ENCODE measurements at places on chromosomes 3 and 15.

GRCh38 chr15:80159811-80160569 is 7.2 kb downstream of the FAH start:
- H3K36me3 ChIP-seq: peaks cover 32% of the 10 kb centered on the region
- H3K4me3 ChIP-seq: no peak overlapping the region
- H3K27ac ChIP-seq: peak overlapping the region; percentile 54

- H3K27ac ChIP-seq: peak overlapping the region; percentile 82
- H3K4me1 ChIP-seq: peaks cover 20% of the 10 kb centered on the region
- peak; percentile 97 for DNase-seq
- H3K27me3 ChIP-seq: no peaks in the 10 kb centered on the region
Observed at GRCh38 chr15:45162771-45163507, 24.8 kb downstream of the SHF start.

DNA sequence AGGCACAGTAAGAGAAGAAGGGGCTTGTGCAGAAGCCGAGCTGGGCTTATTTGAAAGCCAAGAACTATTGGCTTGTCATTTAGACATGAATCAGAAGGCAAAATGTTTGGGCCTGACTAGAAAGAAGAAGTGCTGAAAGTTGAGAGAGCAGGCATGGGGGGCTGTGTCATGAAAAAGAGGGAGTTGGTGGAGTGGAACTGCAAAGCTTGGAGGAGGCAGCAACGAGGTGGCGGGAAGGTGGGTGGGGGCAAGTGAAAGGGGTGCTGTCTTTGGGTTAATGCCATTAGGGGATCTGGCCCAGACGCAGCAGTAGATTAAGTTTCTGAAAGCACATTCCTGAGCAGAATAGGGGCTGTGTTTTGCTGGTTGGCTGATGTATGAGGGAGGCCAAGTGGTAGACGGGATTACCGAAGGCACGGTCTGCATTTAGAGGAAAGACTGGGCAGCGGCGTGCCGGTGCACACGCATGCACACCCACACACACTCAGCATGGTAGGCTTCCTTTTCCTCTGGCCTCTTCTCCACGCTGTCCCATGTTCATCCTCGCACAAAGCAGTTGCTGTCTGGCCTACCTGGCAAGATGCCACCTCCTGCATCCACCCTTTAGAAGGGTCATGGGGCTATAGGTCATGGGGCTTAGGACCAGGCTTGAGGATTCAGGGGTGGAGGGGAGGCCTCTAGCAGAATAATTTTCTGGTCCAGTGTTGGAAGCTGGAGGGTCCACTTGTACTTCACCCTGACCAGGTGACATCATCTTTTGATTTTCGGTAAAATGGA is 43.0 kb downstream of the BOC start:
- no peaks in the 10 kb centered on the region for H3K36me3 ChIP-seq
- no peak overlapping the region for H3K4me3 ChIP-seq
- no peaks in the 10 kb centered on the region for H3K27me3 ChIP-seq
- no peak overlapping the region for H3K27ac ChIP-seq
- H3K4me1 ChIP-seq: no peaks in the 10 kb centered on the region

GRCh38 chr3:89851974-89852621 is 744.7 kb downstream of the EPHA3 start:
- H3K27me3 ChIP-seq: peaks cover 3% of the 10 kb centered on the region
- no peaks in the 10 kb centered on the region for H3K4me1 ChIP-seq
- H3K36me3 ChIP-seq: no peaks in the 10 kb centered on the region
- no peak overlapping the region for H3K27ac ChIP-seq
- no peak for DNase-seq

DNA sequence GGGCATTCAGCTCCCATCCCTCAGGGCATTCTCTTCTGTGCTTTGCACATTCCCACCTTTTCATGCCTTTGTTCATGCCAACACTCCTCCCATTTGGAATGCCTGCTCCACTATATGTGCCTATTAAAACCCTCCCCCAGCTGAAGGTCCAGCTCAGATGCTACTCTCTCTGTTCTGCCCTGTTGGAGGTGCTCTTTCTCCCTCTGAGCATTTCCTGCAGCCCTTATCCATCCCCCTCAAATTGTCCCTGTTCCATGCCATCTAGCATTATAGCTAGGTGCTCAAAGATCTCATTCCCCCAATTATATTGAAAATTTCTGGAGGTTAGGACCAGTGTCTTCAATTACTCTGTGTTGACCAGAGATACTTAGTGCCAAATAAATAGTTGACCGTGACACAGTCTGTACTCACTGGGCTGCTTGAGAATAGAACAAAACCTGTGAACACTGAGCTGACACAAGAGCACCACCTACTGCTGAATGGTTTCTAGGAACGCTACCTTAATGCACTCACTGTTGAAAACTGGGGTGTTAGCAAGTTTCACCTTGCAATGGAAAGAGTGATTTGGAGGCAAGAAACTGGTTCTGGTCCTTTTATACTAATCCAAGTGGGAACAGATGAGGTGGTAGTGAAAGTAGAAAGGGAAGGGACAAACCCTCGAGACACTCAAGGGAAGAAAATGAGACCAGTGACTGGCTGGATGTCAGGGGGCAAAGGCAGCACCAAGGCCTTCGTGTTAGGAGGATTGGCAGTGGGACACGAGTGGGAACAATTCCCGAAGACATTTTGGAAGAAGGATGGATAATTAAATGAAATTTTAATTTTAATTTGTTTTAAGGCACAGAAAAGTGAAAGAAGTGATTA is 289.8 kb upstream of the ROPN1 start:
- no peak overlapping the region for H3K4me3 ChIP-seq
- H3K27ac ChIP-seq: no peak overlapping the region
- peaks cover 3% of the 10 kb centered on the region for H3K27me3 ChIP-seq
- no peaks in the 10 kb centered on the region for H3K36me3 ChIP-seq
- DNase-seq: no peak

DNA sequence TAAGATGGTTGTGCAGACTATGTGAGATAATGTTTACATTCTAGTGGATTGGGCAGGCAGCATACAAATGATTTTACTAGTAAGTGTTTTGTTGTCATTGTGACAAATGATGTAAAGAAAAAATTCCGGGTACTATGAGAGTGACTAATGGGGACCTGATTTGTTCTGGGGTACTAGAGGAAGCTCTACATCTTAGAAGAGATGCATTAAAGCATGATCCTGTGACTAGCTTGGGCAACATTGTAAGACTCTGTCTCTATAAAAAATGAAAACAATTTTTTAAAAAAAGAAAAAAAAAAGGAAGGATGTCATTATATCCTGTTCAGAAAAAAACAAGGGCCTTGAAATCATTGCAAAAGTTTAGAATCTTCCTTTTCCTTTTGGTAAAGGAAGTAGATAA is 58.1 kb upstream of the MYRIP start:
- H3K27ac ChIP-seq: no peak overlapping the region
- H3K36me3 ChIP-seq: no peaks in the 10 kb centered on the region
- no peaks in the 10 kb centered on the region for H3K4me1 ChIP-seq
- no peaks in the 10 kb centered on the region for H3K27me3 ChIP-seq

GRCh38 chr3:191280882-191281281 is 48.3 kb upstream of the CCDC50 start:
- H3K27ac ChIP-seq: no peak overlapping the region
- H3K36me3 ChIP-seq: no peaks in the 10 kb centered on the region
- DNase-seq: no peak
- no peak overlapping the region for H3K4me3 ChIP-seq
- H3K4me1 ChIP-seq: no peaks in the 10 kb centered on the region

DNA sequence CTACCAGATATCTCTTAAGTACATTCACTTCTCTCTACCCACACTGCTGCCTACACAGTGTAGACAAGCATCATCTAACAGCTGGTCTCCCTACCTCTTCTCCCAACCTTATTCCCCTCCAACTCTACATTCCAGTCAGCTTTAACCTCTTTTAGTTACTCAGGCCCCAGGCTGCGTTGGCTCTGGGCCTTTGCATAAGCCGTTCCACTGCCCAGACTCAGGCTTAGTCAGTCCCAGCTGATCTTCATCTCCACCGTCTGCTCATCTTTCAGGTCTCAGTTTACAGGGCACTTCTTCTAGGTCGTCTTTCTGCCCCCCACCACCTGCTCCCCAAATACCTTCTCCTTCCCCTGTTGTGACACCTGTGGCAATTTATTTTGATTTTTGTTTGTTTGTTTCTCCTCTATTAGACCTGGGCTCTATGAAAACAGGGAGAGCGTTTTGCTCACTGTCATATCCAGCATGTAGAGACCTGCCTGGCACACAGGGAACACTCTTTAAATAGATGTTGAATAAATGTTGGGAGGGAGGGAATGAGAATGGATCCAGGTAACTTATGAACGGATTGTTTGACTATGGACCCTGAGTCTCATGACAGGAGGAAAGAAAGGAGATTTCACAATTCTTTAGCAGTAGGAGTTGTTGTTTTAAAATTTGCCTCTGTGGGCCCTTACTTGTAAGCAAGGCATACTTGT is 11.1 kb downstream of the SLC27A2 start:
- H3K4me1 ChIP-seq: peaks cover 9% of the 10 kb centered on the region
- H3K27ac ChIP-seq: peak overlapping the region; percentile 13
- H3K4me3 ChIP-seq: no peak overlapping the region
- no peaks in the 10 kb centered on the region for H3K36me3 ChIP-seq

- no peak for DNase-seq
- no peak overlapping the region for H3K4me3 ChIP-seq
- peaks cover 24% of the 10 kb centered on the region for H3K36me3 ChIP-seq
- H3K4me1 ChIP-seq: peaks cover 14% of the 10 kb centered on the region
- peak overlapping the region; percentile 68 for H3K27ac ChIP-seq
Observed at GRCh38 chr3:183924543-183924942, 39.9 kb upstream of the PARL start.

GRCh38 chr3:140180603-140181002 is 245.6 kb downstream of the CLSTN2 start:
- H3K4me3 ChIP-seq: no peak overlapping the region
- H3K27me3 ChIP-seq: no peaks in the 10 kb centered on the region
- no peaks in the 10 kb centered on the region for H3K4me1 ChIP-seq

DNA sequence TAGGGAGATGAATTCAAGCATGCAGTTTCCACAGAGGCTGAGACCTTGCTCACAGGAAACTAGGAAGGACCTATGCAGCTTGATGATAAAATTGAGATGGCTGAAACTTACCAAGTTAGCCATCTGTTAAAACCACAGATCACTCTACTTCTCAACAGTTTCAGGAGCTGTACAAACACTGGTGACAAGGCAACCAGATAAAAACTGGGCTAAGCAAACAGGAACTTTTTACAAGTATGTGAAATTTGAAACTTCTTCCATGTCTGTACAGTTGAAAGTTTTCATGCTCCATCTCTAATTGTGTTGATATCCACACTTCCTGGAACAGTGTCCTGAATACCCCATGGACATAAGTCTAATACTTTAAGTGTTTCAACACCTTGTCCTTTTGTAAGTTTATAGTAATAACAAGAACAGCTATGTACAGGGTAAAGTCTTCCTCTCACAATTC is 78.2 kb downstream of the FAIM start:
- peak overlapping the region; percentile 20 for H3K27ac ChIP-seq
- no peak overlapping the region for H3K4me3 ChIP-seq
- no peak for DNase-seq
- peaks cover 9% of the 10 kb centered on the region for H3K4me1 ChIP-seq
- H3K27me3 ChIP-seq: no peaks in the 10 kb centered on the region

DNA sequence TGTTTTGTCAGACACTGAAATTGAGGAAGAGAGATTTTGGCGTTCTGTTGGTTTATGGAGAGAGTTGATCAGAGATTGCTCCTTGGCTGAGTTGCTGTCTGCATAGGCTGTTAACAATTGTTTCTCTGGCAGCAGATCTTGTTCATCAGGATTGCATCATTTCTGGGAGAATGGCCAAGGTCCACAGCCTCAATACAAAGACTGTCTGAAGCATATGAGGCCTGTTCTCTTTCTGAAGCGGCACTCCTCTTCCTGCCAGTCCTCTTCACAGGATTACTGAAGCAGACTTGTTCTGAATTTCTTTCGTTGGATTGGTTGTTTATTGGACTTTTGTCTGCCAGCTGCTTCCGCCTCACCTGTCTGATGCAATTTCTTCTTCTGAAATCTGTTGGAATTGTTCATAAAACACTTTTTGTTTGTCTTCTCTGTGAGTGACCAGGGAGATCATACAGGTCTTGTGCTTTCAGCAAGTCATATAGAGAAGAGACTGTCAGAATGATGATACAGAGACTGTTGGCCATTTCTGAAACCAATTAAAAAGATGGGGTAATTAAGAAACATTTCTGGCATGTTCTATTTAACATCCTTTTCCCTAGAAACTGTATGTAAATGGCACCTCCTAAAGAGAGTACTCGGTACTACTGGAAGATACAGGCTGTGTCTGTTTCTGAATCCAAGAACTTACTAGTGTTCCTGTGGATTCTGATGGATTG is 25.5 kb downstream of the SETD5 start:
- H3K4me3 ChIP-seq: no peak overlapping the region
- H3K27me3 ChIP-seq: no peaks in the 10 kb centered on the region
- H3K36me3 ChIP-seq: peaks cover 53% of the 10 kb centered on the region
- peaks cover 57% of the 10 kb centered on the region for H3K4me1 ChIP-seq
- peak; percentile 83 for DNase-seq

GRCh38 chr3:107414325-107414964 is 37.2 kb downstream of the CCDC54 start:
- H3K4me1 ChIP-seq: no peaks in the 10 kb centered on the region
- no peaks in the 10 kb centered on the region for H3K27me3 ChIP-seq
- no peaks in the 10 kb centered on the region for H3K36me3 ChIP-seq
- no peak overlapping the region for H3K27ac ChIP-seq

DNA sequence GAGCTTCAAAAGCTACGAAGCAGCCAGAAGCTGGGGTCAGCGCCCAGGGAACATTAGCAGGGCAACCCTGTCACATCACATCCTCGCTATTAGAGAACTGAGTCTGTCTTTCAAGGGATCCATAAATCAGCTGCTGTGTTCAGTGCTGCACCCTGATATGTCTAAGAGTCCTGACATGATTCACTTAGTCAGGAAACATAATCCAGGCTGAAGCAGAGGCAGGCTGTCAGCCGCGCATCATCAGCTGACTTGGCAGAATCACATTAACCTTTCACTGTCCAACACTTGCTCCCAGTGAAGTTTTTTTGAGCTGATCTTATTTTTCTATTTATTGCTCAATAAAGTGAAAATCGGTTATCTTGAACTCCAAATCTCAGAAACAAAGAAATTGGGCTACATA is 23.5 kb downstream of the MYH15 start:
- no peaks in the 10 kb centered on the region for H3K36me3 ChIP-seq
- H3K27me3 ChIP-seq: no peaks in the 10 kb centered on the region
- H3K27ac ChIP-seq: no peak overlapping the region
- no peak for DNase-seq
- no peak overlapping the region for H3K4me3 ChIP-seq
- peaks cover 5% of the 10 kb centered on the region for H3K4me1 ChIP-seq

- H3K36me3 ChIP-seq: no peaks in the 10 kb centered on the region
- DNase-seq: no peak
- no peak overlapping the region for H3K4me3 ChIP-seq
- H3K4me1 ChIP-seq: no peaks in the 10 kb centered on the region
Observed at GRCh38 chr15:41984622-41985021, 12.3 kb upstream of the EHD4 start.

GRCh38 chr3:62577153-62577552 is 203.8 kb upstream of the FEZF2 start:
- H3K4me3 ChIP-seq: no peak overlapping the region
- DNase-seq: no peak
- H3K4me1 ChIP-seq: peaks cover 11% of the 10 kb centered on the region
- no peaks in the 10 kb centered on the region for H3K27me3 ChIP-seq
- H3K27ac ChIP-seq: no peak overlapping the region
- H3K36me3 ChIP-seq: no peaks in the 10 kb centered on the region
